Natural killer cell treated with Interleukin-12 subunit alpha and Interleukin-12 subunit beta and Interleukin-15 and Interleukin-18, amount 100 ng/mL, for 72 hours (primary cell): ENCODE measurements at places on chromosomes 1 and 21. TPM values are rescaled to one million over a fixed set of nuclear protein-coding genes. Genes with fewer than 3 reads are reported as not detected.

DNA sequence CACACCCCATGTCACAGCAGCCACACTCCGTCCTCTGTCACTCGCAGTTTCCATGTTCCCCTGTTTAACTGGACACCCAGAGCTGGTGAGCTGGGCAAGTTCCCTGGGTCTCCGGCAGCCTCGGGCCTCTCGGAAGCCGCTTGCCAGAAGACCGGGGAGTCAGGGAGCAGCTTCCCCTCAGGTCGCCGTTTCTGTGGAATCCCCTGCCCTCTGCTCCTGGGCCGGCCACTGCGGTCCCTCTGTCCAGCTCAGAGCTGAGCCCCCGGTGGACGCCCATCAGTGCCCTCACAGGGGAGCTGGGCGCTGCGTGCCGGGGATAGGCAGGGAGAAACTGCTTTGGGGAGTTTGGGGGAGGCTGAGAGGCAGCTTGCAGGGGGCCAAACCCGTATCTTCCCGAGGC is 37.7 kb downstream of the KCNAB2 start:
- no peaks in the 10 kb centered on the region for H3K36me3 ChIP-seq
- H3K4me3 ChIP-seq: no peak overlapping the region
- DNase-seq: no peak
- H3K4me1 ChIP-seq: peaks cover 4% of the 10 kb centered on the region
- H3K27ac ChIP-seq: no peak overlapping the region
- no peaks in the 10 kb centered on the region for H3K27me3 ChIP-seq

- no peak for DNase-seq
- no peaks in the 10 kb centered on the region for H3K4me1 ChIP-seq
- H3K27ac ChIP-seq: no peak overlapping the region
- H3K4me3 ChIP-seq: no peak overlapping the region
- H3K27me3 ChIP-seq: peaks cover 8% of the 10 kb centered on the region
Observed at GRCh38 chr1:241934201-241934848, 23.2 kb upstream of the BECN2 start.

GRCh38 chr1:245480393-245481120 is 325.8 kb downstream of the KIF26B start:
- H3K4me1 ChIP-seq: no peaks in the 10 kb centered on the region
- no peak overlapping the region for H3K4me3 ChIP-seq
- DNase-seq: no peak
- H3K36me3 ChIP-seq: no peaks in the 10 kb centered on the region
- no peak overlapping the region for H3K27ac ChIP-seq

- H3K27me3 ChIP-seq: no peaks in the 10 kb centered on the region
- H3K4me3 ChIP-seq: no peak overlapping the region
- no peaks in the 10 kb centered on the region for H3K4me1 ChIP-seq
- no peak for DNase-seq
- H3K27ac ChIP-seq: no peak overlapping the region
Observed at GRCh38 chr21:36247316-36248010, 72.5 kb upstream of the MORC3 start.

DNA sequence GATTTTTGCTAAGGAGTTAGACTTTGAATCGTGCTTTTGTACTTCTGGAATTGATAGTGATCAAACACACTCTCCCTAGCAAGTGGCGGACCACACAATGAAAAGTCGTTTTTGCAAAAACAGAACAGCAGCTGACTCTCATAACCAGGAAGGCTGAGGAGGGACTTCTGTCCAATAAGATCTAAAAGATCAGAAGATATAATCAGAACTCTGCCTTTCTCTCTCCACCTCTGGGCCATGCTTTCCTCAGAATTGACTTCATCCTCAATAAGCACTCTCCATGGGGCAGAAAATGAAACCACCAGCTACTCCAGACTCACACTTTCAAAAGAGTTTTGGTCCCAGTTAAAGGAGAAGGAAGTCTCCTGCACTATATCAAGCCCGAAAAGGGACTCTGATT is 55.3 kb upstream of the SAMD13 start:
- H3K27ac ChIP-seq: peak overlapping the region; percentile 31

- H3K4me1 ChIP-seq: no peaks in the 10 kb centered on the region
- no peaks in the 10 kb centered on the region for H3K36me3 ChIP-seq
- DNase-seq: no peak
- no peak overlapping the region for H3K4me3 ChIP-seq
- H3K27me3 ChIP-seq: peaks cover 44% of the 10 kb centered on the region
Observed at GRCh38 chr1:110076789-110077500, 6.5 kb upstream of the ALX3 start.

DNA sequence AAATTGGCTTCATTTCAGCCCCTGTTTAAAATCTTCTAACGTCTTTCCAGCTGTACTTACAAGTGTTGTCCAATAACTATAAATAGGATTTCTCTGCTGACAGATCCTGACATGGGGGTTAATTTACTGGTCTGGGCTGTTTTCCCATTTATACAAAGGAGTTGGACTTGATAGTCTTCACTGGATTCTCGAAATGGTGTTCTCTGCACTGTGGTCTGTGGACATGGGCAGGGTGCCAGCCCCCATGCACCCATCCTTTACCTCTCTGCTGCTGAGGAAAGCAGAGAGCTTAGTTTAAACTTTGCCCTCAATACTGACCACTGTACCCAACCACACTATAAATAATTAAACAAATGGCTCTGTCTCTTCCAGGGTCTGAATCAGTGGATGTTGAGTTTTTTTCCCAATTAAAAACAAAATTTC is 5.2 kb downstream of the DIO1 start:
- no peak overlapping the region for H3K4me3 ChIP-seq
- no peak overlapping the region for H3K27ac ChIP-seq
- no peak for DNase-seq
- H3K4me1 ChIP-seq: peaks cover 21% of the 10 kb centered on the region

GRCh38 chr1:117146072-117146471 is 24.5 kb upstream of the TRIM45 start:
- peaks cover 24% of the 10 kb centered on the region for H3K27me3 ChIP-seq
- no peak overlapping the region for H3K27ac ChIP-seq
- no peaks in the 10 kb centered on the region for H3K4me1 ChIP-seq
- no peak for DNase-seq
- H3K4me3 ChIP-seq: no peak overlapping the region
- H3K36me3 ChIP-seq: no peaks in the 10 kb centered on the region

DNA sequence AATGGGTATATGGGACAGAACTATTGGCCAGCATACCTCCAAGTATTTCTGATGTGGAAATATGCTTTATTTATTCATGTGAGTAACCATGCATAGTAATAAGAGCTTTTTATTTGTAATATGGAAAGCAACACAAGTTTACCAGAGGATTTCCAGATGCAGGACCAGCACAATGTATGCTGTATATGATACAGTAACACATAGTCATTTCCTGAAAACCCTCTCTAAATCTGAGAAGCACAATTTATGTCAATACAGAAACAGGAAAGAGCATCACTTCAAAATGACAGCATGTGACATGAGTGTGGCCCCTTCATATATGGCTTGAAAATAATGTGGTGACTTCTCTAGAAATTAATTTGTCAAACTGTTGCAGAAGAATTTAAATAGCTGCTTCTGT is 1134.7 kb upstream of the ADGRL2 start:
- peaks cover 6% of the 10 kb centered on the region for H3K36me3 ChIP-seq
- no peaks in the 10 kb centered on the region for H3K4me1 ChIP-seq

GRCh38 chr1:164753521-164754077 is 194.6 kb downstream of the PBX1 start:
- no peak overlapping the region for H3K4me3 ChIP-seq
- H3K27me3 ChIP-seq: peaks cover 41% of the 10 kb centered on the region
- no peak for DNase-seq
- no peak overlapping the region for H3K27ac ChIP-seq
- H3K4me1 ChIP-seq: no peaks in the 10 kb centered on the region
- H3K36me3 ChIP-seq: no peaks in the 10 kb centered on the region

GRCh38 chr1:61498342-61498741 is 226.6 kb downstream of the TM2D1 start:
- no peak overlapping the region for H3K27ac ChIP-seq
- DNase-seq: no peak
- no peak overlapping the region for H3K4me3 ChIP-seq
- no peaks in the 10 kb centered on the region for H3K4me1 ChIP-seq

DNA sequence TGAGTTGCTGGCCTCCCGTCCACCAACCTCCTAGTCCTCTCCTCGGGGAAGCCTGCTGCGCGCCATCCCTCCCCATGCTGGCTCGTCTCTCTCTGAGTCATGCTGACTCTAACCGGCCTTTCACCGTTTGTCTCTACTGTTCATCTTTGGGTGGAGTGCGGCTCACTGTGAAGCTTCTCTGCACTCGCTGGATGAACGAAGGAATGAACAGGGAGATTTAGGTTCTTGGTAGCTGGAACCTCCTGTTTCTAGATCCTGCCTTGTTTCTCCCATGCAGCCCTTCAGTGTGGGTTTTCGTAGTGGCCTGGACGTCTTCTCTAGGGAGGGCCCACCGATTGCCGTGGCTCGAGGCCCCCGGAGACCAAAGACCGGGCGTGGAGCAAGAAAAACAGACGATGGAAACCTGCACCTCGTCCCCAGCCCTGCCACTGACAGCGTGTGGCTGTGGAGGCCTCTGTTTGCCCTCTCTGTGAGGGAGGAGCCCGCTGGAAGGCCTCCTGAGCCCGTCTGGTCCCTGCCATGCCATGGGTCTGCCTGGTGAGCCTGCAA is 227.6 kb upstream of the C1orf174 start:
- no peaks in the 10 kb centered on the region for H3K36me3 ChIP-seq
- no peak for DNase-seq
- H3K4me1 ChIP-seq: no peaks in the 10 kb centered on the region

- no peaks in the 10 kb centered on the region for H3K36me3 ChIP-seq
- H3K27me3 ChIP-seq: no peaks in the 10 kb centered on the region
- H3K27ac ChIP-seq: no peak overlapping the region
- DNase-seq: peak; percentile 54
Observed at GRCh38 chr1:1433804-1434130, 1.7 kb upstream of the VWA1 start.

DNA sequence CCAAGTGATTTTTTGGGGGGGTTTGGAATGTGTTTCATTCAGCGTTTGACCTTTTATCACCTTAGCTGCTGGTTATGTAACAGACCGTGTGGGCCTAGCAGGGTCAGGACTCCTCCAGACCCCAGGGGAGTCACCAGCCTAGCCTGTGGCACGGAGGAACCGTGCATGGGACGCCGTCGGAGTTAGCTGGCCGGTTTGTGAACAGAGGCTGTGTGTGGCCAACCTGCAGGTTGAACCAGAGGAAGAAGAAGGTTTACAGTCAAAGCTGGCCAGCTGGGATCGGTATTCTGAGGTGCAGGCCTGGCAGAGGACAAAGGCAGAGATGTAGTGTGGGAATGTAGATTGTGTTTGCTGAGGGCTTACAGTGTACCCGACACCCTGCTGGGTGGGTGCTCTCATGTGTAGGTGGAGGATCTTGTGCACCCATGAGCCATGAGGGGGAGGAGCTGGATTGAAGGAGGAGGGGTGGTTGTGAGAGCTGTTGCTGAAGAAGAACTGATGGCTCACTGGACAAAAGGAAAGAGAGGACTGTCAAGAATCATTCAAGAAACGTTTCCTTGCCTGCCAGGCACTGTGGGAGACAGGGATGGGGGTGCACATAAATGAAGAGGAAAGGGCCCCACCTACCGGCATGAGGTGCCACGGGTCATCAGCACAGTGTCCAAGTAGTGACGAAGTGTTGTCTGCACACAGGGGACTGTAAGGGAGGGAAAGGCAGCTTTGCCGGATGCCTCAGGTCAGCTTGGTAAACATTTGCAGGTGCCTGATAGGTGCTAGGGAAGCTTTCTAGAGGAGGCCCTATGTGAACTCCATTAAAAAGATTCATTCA is 40.0 kb upstream of the PWP2 start:
- H3K4me3 ChIP-seq: peak overlapping the region; percentile 3
- H3K27me3 ChIP-seq: no peaks in the 10 kb centered on the region
- peak overlapping the region; percentile 34 for H3K27ac ChIP-seq
- peaks cover 58% of the 10 kb centered on the region for H3K4me1 ChIP-seq
- DNase-seq: no peak

DNA sequence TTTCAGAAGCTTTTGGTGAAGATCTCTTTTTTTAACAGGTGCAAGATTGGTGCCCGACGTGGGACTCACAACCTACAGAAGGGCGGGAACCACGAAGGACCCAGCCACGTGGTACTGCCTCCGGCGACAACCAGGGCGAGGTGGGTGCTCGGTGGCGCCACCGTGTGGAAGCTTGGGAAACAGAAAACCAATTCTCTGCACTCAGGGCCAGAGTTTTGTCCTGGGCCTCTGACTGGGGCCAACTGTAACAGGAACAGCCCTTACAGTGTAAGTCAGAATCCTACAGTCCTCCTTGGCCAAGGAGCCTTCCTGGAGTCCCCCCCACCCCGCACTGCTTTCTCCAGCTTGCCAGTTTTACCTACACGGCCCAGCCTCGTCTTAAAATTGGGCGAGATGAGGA is 11.6 kb upstream of the S100A7A start:
- no peak overlapping the region for H3K4me3 ChIP-seq
- peaks cover 4% of the 10 kb centered on the region for H3K4me1 ChIP-seq
- no peaks in the 10 kb centered on the region for H3K36me3 ChIP-seq
- H3K27ac ChIP-seq: no peak overlapping the region
- H3K27me3 ChIP-seq: peaks cover 20% of the 10 kb centered on the region
- DNase-seq: no peak

- no peak overlapping the region for H3K4me3 ChIP-seq
- peaks cover 8% of the 10 kb centered on the region for H3K27me3 ChIP-seq
- no peaks in the 10 kb centered on the region for H3K4me1 ChIP-seq
- DNase-seq: no peak
Observed at GRCh38 chr1:212922016-212922415, 28.3 kb upstream of the VASH2 start.

- H3K27me3 ChIP-seq: peaks cover 7% of the 10 kb centered on the region
- H3K36me3 ChIP-seq: no peaks in the 10 kb centered on the region
- no peaks in the 10 kb centered on the region for H3K4me1 ChIP-seq
Observed at GRCh38 chr1:180247580-180247979, 17.5 kb downstream of the LHX4 start.

DNA sequence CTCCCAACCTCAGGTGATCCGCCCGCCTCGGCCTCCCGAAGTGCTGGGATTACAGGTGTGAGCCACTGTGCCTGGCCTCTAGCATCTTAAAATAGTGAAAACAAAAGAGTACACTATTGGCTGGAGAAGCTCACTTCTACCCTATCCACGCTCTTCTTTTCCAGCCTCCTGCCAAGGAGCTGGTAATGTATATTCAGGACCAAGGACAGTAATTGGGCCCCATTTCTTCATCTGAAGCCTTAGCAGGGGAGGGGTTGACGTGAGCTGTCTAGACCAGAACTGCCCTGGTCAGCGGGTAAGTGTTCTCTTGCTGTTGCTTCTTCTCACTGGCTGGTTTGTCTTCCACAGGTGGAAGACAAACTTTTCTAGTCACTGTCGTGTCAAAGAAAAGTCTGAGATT is 70.2 kb downstream of the DNM3 start:
- no peaks in the 10 kb centered on the region for H3K4me1 ChIP-seq
- H3K27me3 ChIP-seq: peaks cover 8% of the 10 kb centered on the region

GRCh38 chr1:175560192-175560591 is 183.2 kb downstream of the TNR start:
- peaks cover 6% of the 10 kb centered on the region for H3K36me3 ChIP-seq
- peaks cover 11% of the 10 kb centered on the region for H3K4me1 ChIP-seq
- H3K4me3 ChIP-seq: no peak overlapping the region
- no peak overlapping the region for H3K27ac ChIP-seq
- peaks cover 7% of the 10 kb centered on the region for H3K27me3 ChIP-seq

FAM151A gene
- total RNA-seq: not detected

PCBP3 gene
- 1.4 TPM for total RNA-seq

TRPM2 gene
- total RNA-seq: 15.8 TPM

APOBEC4 gene
- not detected for total RNA-seq

CD1C gene
- total RNA-seq: not detected

ANGPTL3 gene
- not detected for total RNA-seq

INTS7 gene
- total RNA-seq: 32.9 TPM

ERICH3 gene
- not detected for total RNA-seq

MATN1 gene
- total RNA-seq: 0.31 TPM

BRINP2 gene
- not detected for total RNA-seq

CLCA4 gene
- total RNA-seq: not detected

TTC24 gene
- 1.8 TPM for total RNA-seq

BNIPL gene
- total RNA-seq: 1.4 TPM

NFIA gene
- 0.14 TPM for total RNA-seq

WNT4 gene
- not detected for total RNA-seq

TTLL7 gene
- total RNA-seq: 2.5 TPM

CTSS gene
- total RNA-seq: 248 TPM

KRTAP10-9 gene
- total RNA-seq: not detected

ICOSLG gene
- total RNA-seq: 0.24 TPM
